ENCODE measurements at places on chromosomes 5 and 9.

DNA sequence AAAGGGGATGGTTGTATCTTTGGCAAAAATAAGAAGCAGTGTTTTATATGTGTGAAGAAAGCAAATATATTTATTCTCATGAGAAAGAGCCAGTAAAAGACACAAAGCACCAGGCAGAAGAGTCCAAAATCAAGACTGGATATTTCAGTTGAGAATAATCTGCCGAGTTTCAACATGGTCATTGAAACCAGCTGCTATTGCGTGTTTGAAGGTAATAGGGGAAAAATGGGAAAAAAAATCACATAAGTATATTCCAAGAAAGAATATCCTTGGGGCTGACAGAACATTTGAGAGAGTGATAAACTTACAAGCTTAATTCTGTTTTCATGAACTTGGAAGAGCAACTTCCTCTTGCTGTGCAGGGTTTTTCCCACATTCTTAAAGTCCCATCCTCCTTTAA, 79.9 kb downstream of the ISOC1 start:
- no peak for DNase-seq

GRCh38 chr5:111769541-111769940, 12.5 kb upstream of the NREP start:
- DNase-seq: no peak

DNA sequence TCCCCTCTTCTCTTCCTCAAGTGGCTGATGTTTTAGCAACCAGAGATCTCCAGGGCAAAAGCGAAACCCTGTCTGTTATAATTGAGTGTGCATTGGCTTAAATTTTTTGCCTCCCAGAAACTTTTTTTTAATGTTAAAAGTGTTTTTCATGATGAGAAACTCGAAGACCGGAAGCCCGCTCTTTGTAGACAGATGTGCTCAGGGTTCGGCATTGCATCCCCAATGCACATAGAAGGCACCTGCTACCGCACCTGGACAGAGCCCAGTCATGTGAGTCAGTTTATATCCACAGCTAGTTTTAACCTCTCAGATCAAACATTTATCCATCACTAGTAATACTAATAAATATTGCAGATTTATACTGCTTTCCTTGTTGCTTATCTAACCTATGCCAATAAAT, 19.5 kb upstream of the NADK2 start:
- no peak for DNase-seq

DNA sequence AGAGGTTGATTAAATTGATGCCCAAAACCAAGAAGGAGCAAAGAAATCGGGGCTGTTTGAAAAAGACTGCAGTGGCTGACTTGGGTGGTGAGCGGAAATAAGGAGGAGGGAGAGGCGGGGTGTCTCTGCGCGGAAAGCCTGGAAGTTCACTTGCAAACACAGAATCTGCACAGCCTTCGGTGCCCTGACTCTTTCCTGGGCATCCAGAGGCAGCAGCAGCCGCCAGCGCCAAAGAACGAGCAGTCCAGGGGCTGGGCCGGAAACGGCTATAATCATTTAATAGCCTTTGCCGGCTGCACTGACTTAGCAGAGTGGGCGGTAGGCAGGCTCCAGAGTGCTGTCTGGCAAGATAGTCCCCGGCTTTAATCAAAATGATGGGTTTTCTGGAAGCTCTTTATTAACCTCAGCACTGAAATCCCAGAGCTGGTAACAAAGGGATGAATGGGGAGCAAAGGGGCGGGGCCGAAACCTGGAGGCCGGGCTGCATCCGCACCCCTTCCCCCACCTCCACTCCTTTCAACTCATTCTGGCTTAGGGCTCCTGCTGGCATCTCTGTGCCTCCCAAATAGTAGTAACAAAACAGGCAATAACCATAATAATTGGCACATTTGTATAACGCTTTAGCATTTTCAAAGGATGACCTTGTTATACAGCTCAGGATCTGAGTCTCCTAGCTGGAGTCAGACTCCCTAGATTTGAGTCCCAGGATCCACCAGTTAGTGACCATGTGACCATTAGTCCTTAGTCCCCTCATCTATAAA, 35.7 kb downstream of the PCDHAC2 start:
- no peak for DNase-seq

DNA sequence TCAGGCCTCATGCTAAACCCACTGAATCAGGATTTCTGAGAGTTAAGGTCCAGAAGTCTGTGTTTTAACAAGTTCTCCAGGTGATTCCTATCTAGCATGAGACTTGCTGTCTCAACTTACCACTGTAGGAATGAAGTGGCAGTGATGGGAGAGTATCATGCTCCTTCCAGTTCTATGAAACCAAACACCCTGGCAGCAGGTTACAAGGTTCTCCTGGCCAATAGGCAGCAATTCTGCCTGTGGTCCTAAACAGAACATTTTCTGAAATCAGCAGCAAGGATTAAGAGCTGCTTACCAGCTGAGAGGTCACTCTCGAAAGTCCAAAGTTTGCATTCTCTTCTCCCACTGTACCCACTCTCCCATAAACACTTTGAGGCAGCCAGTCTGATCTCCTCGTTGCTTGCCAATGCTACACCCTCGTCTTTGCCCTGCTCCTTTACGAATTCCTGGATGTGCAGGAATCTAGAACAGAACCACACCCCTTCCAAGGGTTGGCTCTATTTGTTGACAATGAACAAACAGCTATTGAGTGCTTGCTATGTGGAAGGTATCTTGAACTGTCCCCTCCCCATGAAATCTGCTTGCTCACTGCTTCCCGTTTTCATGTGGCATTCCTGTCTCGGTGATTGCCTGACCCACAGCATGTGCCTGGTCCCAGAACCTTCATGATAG, 100.5 kb downstream of the TMEM174 start:
- no peak for DNase-seq

- DNase-seq: no peak
Observed at GRCh38 chr5:168316139-168316578, 24.7 kb downstream of the WWC1 start.

DNA sequence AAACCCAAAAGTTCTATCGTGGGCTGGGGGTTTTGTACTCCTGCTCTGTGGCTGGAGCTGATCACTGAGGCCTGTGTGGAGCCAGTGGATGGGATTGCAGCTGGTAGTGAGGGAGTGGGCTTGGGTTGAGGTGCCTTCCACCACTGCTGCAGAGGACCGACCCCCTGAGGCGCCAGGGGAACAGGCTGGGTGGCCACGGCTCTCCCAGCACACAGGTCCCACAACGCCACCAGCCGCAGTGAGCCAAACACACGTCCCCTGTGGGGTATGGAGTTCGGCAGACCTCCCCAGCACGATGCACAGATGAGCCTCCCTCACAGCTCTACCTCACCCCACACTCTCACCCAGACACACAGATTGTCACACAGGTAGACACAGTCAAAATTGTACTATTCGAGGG, 109.1 kb downstream of the DAB2IP start:
- DNase-seq: no peak

DNA sequence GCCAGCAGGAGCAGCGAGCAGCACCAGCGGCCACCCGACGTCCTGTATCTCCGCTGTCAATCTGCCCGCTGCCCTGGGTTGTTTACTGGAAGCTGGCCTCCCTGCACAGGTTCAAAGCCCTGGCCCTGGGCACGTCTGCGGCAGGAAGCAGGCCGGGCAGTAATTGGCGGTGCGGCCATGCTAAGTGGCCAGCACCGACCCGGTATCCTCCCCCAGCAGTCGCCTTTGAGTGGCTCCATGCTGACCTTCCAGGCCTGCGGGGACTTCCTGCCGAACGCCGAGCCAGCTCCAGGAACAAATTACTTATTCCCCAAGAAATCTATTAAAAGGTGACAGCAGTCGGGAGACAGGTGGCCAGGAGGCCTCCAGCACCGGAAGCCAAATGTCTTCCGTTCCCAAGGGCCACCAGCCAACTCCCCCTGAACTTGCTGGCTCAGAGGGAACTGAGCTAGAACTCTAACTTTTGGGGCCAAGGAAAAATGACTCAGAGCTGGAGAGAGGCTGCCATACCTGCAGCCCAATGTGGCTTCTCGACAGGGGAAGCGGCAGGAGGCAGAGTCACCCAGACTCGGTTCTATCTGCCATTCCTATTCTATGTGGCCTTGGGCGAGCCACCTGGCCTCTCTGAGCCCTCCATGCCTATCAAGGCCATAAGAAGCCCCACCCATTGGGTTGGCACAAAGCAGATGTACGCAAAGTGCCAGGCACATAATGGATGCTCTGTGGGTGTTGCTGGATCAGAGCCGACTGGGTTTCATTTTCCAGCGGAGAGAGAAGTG, 13.7 kb upstream of the PSMB7 start:
- no peak for DNase-seq

- DNase-seq: no peak
Observed at GRCh38 chr9:72306761-72307160, 58.2 kb downstream of the ZFAND5 start.

GRCh38 chr9:26928902-26929495, 18.0 kb downstream of the PLAA start:
- DNase-seq: no peak

GRCh38 chr9:136324501-136325300, 2.6 kb upstream of the GPSM1 start:
- no peak for DNase-seq

DNA sequence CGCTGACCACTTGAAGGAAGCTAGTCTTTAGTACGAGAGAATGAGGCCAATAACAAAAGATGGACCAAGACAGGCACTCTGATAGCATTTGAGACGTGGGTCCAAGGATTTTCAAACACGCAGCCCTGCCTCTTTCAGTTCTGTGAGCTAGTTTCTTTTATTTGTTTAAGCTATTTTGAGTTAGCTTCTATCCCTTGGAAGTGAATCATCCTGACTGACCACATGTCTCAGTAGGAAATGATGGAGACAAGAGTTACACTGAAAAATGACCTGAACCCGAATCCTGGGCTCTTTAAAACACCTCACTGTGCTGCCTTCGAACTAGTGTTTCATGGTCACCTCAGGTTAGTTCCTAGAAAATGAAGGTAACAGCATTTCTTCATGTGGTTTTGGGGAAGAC, 9.9 kb downstream of the TEK start:
- no peak for DNase-seq

DNA sequence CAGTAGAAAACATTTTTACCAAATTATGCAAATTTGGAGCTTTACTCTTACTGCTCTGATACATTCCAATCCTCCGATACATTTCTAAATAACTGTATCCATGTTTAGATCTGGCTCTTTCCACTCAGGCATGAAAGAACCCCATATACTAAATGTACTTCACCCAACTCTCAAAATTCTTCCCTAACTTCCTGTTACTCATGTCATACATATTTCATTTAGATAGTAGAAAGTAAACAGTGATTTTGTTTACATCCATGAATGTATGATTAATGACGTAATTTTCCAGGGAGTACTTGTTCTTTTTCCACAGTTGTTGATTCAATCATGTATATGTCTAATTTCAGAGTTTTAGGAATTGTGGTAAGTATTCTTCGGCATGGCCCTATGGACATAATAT, 1426.5 kb upstream of the C9orf72 start:
- DNase-seq: no peak

DNA sequence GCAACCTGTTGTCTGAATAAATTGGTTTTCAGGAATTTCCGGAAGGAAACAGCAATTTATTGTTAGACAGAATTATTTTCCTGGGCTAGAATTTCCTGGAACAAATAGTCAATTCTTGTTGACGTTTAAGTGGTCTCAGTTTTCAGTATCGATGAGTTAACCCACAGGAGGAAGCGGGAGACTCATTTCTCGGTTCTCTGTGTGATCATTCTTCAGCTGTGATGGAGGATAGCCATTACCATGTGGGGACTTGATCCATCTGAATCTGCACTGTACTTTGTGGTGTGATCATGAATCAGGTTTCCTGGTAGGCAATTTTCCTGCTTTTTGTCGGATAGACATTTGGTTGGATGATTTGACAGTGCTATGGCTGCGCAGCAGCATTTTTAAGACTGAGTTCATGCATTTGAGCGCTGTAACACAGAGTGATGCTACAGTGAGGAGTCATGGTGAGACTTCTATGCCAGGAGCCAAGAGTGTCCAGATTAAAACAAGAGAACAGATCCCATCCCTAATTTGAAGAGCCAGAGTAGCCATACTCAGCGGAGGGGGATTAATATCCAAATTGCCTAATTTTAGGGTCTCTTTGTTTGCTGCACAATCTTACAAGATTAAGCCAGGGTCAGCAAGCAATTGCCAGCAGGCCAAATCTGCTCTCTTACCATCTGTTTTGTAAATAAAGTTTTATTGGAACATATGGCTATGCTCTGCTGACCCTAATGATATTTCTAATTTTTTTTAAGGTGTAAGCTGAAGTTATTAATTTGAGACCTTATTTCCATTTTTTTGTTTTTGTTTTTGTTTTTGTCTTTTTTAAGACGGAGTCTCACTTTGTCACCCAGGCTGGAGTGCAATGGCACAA, 355.9 kb downstream of the RAB3C start:
- no peak for DNase-seq

DNA sequence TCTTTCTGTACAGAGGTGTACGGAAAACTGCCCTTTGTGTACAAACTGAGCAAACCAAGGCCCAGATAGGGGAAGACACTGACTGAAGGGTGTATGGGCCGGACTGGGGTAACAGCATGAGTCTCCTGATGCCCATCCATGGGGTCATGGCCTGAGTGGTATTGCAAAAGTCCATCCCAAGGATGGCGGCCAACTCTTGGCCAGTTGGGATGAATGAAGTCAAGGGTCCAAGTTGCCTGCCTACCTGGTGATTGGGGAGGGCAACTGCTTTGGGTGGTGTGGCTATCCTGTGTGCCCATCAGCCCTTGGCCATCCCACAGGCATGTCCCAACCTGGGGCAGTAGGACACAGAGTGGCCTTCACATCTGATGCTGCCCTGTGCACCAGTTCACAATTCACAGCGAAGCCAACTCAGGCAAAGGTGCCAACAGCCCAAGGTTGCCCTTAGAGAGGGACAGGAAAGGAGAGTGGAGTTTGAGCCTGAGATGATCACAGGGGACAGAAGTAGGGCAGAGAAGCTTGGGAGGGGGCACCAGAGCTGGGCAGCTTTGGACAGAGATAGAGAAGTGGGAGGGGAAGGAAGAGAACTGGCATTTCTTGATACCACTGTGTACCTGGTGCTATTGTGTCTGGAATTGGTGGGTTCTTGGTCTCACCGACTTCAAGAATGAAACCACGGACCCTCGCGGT, 46.6 kb downstream of the COL15A1 start:
- no peak for DNase-seq

DNA sequence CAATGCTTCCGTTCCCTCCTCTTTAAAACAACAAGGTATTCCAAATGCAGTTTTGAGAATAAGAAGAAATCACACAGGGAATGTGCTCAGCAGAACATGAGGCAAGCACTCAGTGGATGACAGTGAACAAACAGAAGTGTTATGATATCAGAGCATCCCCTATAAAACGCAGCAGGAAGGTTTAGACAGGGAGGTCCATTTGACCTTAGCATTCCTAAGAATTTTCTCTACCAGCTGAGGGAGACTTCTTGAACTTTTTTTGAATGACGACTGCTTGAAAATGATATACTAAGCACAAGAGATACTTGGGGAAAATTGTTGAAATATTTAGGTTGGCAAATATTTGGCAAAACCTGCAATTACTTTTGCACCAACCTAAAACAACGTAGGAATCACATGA, 3.9 kb downstream of the AMACR start:
- no peak for DNase-seq

- no peak for DNase-seq
Observed at GRCh38 chr5:22258139-22258538, 595.0 kb downstream of the CDH12 start.

- no peak for DNase-seq
Observed at GRCh38 chr5:154543380-154543779, 65.4 kb upstream of the HAND1 start.

GRCh38 chr9:10050016-10050415, 562.8 kb downstream of the PTPRD start:
- no peak for DNase-seq

GRCh38 chr5:92662741-92663140, 918.3 kb downstream of the NR2F1-AS1 start:
- no peak for DNase-seq
